Thymus (tissue), 14 donors: ENCODE measurements at places on chromosomes 13 and 19. TPM values are rescaled to one million over a fixed set of nuclear protein-coding genes. Genes with fewer than 3 reads are reported as not detected.

GRCh38 chr13:45082964-45083363, 37.3 kb upstream of the GTF2F2 start:
- DNase-seq = no peak

GRCh38 chr13:44755872-44756271, 179.7 kb upstream of the TSC22D1 start:
- DNase-seq = no peak

GRCh38 chr19:2533686-2534422, 57.9 kb downstream of the GADD45B start:
- no peak for DNase-seq

- no peak for DNase-seq
Observed at GRCh38 chr13:19085258-19085657, 96.4 kb downstream of the TUBA3C start.

Gene TICAM1
- 0.66 TPM for total RNA-seq

Gene AMH
- 0.61 TPM for total RNA-seq

Gene SIGLEC8
- 2.1 TPM for total RNA-seq

Gene MEF2B
- total RNA-seq = 0.42 TPM

- DNase-seq = no peak
Observed at GRCh38 chr13:113342820-113343691, 20.9 kb downstream of the GRTP1 start.

DNA sequence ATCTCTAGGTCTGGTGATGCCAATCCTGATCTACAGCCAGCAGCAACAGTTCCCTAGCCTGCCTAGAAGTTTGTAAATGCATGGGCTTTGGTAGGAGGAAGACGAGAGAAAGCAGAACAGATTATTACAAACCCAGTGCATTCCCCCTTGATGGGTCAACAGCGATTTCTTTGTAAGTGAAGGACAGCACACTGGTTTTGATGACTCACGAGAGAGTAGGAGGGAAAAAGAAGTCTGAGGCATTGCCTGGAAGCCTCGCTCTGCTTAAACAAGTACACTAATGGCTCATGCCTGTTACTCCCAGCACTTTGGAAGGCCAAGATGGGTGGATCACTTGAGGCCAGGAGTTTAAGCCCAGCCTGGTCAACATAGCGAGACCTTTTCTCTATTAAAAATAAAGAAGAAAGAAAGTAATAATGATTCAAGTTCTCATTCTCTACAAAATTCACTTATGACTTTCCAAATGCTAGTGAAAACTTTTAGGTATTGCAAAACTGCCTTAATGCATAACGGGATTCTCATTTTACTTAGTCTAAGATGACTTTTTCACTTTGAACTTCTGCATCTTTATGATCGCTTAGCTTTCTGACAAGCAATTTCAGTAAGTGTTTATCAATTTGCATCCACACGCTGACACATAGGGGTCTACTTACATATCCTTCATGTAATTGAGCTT, 47.7 kb upstream of the USPL1 start:
- DNase-seq = no peak

DNA sequence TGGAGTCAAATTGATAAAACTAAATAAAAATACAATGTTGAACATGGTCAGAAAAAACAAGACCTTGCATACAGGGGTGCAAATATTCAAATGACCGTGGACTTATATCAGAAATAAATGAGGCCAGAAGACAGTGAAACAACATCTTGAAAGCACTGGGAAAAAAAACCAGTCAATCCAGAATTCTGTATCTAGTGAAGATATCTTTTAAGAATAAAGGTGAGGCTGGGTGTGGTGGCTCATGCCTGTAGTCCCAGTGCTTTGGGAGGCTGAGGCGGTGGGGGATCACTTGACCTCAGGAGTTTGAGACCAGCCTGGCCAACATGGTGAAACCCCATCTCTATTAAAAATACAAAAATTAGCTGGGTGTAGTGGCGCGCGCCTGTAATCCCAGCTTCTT, 15.2 kb upstream of the CEBPA start:
- DNase-seq = no peak

Gene KIR3DL1
- total RNA-seq = not detected

Gene EDNRB
- total RNA-seq = 3.1 TPM

- no peak for DNase-seq
Observed at GRCh38 chr19:1069009-1069779, 2.2 kb downstream of the ARHGAP45 start.

- DNase-seq = no peak
Observed at GRCh38 chr13:113407531-113408393, 43.8 kb upstream of the GRTP1 start.

DNA sequence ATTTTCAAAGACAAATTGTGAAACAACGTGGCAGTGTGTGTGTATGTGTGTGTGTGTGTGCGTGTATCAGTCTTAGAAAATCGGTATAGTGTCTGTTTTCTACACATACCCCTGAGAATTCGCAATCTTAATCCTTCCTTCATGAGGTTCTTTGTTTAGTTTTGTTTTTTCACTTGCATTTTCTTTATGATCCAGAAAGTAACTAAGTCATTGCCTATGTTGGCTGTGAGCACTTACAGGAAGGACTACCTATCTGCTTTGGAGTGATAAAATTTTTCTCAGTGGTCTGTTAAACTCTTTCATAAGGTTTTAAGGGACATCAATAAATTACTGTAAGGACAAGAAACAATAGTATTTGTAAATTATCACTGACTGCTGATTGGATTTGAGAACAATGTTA, 1587.1 kb downstream of the PCDH9 start:
- DNase-seq = no peak

DNA sequence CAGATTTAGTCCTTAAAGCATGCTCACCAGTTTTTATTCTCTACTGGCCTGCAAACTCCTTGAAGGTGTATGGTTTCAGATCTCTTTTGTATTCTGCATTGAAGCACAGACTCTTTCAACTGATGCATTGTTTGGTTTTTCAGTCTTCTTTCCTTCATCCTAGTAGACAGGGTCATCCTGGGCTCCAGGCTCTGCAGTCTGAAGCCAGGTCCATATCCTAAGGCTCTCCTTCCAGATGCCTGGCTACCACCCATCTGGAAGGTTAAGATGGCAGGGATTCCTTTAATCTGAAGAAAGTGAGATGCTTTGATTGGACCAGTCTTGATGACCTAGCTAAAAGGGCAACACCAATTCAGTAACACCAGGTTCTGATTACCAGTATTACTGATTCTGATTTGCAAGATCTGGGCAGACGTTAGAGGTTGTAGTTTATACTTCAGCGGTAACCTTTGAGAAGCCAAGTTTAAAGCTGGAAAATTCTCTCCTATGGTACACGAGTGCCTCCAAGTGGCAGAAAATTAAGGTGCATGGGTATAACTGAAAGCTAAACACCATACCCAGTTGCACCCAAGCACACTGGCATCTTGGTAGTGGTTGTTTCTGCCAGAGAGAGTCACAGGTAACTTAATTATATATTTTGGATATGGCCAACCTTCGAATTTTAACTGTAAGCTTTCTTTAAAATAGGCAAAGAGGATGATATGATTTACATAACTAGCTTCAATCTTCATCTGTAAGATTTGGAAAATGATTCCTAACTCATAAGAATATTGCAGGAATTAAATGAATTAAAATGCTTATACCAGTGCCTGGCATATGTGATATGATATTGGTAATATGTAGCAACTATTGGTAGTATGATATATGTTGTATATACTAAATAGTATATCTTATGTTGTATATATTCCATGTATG, 1651.9 kb upstream of the MIR17HG start:
- no peak for DNase-seq

Gene PINLYP
- 16.0 TPM for total RNA-seq

Gene NCCRP1
- 2.1 TPM for total RNA-seq

DNA sequence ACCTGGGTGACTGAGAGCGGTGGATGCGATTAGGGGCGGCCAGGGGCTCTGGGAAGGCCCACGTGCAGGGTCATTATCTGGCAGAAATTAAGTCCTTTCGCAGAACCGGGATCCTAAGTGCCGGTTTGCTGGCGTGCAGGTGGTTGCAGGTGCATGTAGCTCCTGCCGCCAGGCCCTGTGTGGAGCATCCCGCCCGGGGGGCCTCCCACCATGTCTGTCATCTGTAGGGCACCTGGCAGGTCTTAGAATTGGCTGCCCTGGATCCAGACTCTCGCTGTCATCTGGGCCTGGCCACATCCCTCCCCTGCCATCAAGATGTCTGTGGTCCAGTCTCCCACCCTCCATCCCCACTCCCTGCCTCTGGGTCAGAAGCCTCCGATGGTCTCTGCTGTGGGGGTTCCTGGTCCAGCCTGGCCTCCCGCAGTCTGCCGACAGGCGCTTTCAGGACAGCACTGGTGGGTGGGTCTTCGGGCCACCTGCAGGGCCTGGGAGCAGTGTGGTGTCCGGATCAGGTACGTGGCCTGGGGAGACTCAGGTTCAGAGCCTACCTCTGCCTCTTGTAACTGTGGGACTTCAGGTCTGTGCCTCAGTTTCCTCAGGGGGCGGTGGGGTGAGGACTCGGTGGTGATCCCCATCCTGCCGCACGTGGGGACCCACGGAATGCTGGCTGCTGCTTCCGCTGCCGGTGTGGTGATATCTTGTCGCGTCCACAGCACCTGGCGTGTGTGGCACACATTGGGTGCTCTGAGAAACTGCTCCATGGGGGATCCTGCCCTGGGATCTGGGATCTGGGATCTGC, 5.4 kb downstream of the GNA11 start:
- no peak for DNase-seq

Gene ZNF564
- total RNA-seq = 12.3 TPM

Gene DLL3
- 0.14 TPM for total RNA-seq
